CD8-positive, alpha-beta memory T cell (primary cell): ENCODE measurements at places on chromosomes 12 and 14. TPM values are rescaled to one million over a fixed set of nuclear protein-coding genes. Genes with fewer than 3 reads are reported as not detected.

Gene PPHLN1
- 151 TPM for polyA plus RNA-seq

Gene SLCO1C1
- polyA plus RNA-seq = not detected

Gene CCDC38
- polyA plus RNA-seq = not detected

Gene GPX2
- not detected for polyA plus RNA-seq

Gene TAS2R8
- polyA plus RNA-seq = not detected

Gene MORN3
- 6.5 TPM for polyA plus RNA-seq

Gene DNAJC22
- polyA plus RNA-seq = not detected

Gene LBHD2
- not detected for polyA plus RNA-seq

Gene DTX1
- polyA plus RNA-seq = 0.98 TPM

Gene SERPINA12
- polyA plus RNA-seq = not detected

Gene ADCY4
- 0.64 TPM for polyA plus RNA-seq

Gene P2RX7
- 9.2 TPM for polyA plus RNA-seq

Gene FKBP4
- 35.1 TPM for polyA plus RNA-seq
